ENCODE measurements at places on chromosomes 16 and 17. TPM values are rescaled to one million over a fixed set of nuclear protein-coding genes. Genes with fewer than 3 reads are reported as not detected.

Gene HOXB1
- total RNA-seq = not detected

Gene CDRT15
- total RNA-seq = not detected

Gene NPW
- total RNA-seq = 1.5 TPM

Gene EVI2B
- total RNA-seq = not detected

Gene CLEC18A
- total RNA-seq = not detected

Gene KRTAP4-5
- not detected for total RNA-seq

Gene RNF157
- 10.6 TPM for total RNA-seq

Gene HAGH
- total RNA-seq = 66.5 TPM

Gene SERPINF2
- total RNA-seq = 2.0 TPM

Gene AIPL1
- not detected for total RNA-seq

Gene ARL5C
- not detected for total RNA-seq

Gene DUS2
- total RNA-seq = 17.0 TPM

Gene TNP2
- not detected for total RNA-seq

Gene FOXJ1
- 0.40 TPM for total RNA-seq

Gene EVPL
- 17.5 TPM for total RNA-seq

Gene ST6GALNAC2
- 0.22 TPM for total RNA-seq

Gene XYLT1
- 0.74 TPM for total RNA-seq

Gene RSL1D1
- 217 TPM for total RNA-seq

Gene OTOA
- total RNA-seq = not detected

Gene TNFRSF13B
- total RNA-seq = not detected

Gene NOD2
- total RNA-seq = not detected

Gene SYCE1L
- 8.2 TPM for total RNA-seq

Gene NAE1
- total RNA-seq = 71.1 TPM

Gene IRX3
- total RNA-seq = 3.2 TPM

Gene ZACN
- 0.45 TPM for total RNA-seq

Gene SDF2
- 86.3 TPM for total RNA-seq

Gene KRTAP4-1
- total RNA-seq = 0.32 TPM

Gene NXPH3
- total RNA-seq = 0.19 TPM

Gene CCR7
- 0.85 TPM for total RNA-seq

Gene KLHL10
- total RNA-seq = not detected

Gene DBF4B
- 29.6 TPM for total RNA-seq

Gene TP53TG3C
- 0.11 TPM for total RNA-seq

Data from A549 treated with CpdA at 1 μM for 4 hours (cell line).